ENCODE measurements at places on chromosomes 2 and 18. TPM values are rescaled to one million over a fixed set of nuclear protein-coding genes. Genes with fewer than 3 reads are reported as not detected.

GRCh38 chr2:134161170-134161547, 92.7 kb upstream of the MGAT5 start:
- peaks cover 5% of the 10 kb centered on the region for H3K36me3 ChIP-seq
- peak overlapping the region; percentile 1 for H3K27ac ChIP-seq
- H3K4me1 ChIP-seq, result peaks cover 49% of the 10 kb centered on the region
- DNase-seq, result no peak

- no peaks in the 10 kb centered on the region for H3K4me1 ChIP-seq
- no peak overlapping the region for H3K27ac ChIP-seq
- H3K27me3 ChIP-seq, result no peaks in the 10 kb centered on the region
- DNase-seq, result no peak
- no peak overlapping the region for H3K4me3 ChIP-seq
These were observed 51.2 kb upstream of the UBE2F start for GRCh38 chr2:237915576-237915975.

- DNase-seq, result no peak
- H3K4me1 ChIP-seq, result peaks cover 31% of the 10 kb centered on the region
- H3K36me3 ChIP-seq, result no peaks in the 10 kb centered on the region
- H3K27me3 ChIP-seq, result no peaks in the 10 kb centered on the region
- H3K27ac ChIP-seq, result no peak overlapping the region
These were observed 95.4 kb downstream of the PLEKHM3 start for GRCh38 chr2:207929923-207930322.

DNA sequence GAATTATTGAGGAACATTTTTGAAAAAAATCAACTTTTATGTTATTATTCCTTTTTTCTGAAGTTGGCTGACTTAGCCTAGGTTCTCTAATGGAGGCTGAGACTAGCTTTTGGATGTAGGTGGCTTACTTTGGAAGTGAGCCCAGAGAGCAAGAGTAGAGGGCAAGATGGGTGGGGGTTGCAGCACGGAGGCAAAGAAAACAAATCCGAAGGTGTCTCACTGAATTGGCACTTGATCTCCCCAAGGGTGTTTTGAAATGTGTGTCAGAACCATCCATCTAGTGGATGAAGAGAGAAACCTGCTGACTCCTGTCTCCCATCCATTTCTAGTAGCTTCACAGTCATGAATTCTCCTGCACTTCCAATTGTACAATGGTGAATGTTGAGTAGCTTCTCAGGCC, 390.7 kb downstream of the TMEM182 start:
- H3K27ac ChIP-seq, result no peak overlapping the region
- no peaks in the 10 kb centered on the region for H3K4me1 ChIP-seq
- no peak overlapping the region for H3K4me3 ChIP-seq
- H3K27me3 ChIP-seq, result no peaks in the 10 kb centered on the region
- H3K36me3 ChIP-seq, result peaks cover 7% of the 10 kb centered on the region
- no peak for DNase-seq

DNA sequence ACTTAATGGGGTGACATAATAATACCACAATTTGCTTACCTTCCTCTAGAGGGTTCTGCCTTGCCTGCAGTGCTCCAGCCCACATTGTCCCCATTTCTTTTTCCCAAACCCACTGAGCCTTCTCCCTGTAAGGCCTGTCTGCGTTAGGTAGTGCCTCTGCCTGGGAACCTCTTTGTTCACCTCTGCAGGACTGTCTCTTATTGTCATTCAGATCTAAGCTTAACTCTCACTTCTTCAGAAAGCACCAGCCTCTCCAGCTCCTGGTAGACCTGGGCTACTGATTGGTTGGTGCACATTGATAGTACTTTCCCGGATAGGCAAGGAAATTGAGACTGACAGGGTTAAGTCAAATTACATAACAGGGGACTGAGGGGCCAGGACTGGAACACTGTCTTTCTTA, 49.1 kb downstream of the CCDC85A start:
- H3K4me1 ChIP-seq, result peaks cover 23% of the 10 kb centered on the region
- H3K27me3 ChIP-seq, result no peaks in the 10 kb centered on the region
- no peaks in the 10 kb centered on the region for H3K36me3 ChIP-seq

GRCh38 chr2:158013891-158014290, 87.8 kb upstream of the UPP2 start:
- H3K4me1 ChIP-seq, result peaks cover 26% of the 10 kb centered on the region
- peaks cover 38% of the 10 kb centered on the region for H3K27me3 ChIP-seq
- no peak overlapping the region for H3K4me3 ChIP-seq
- no peak for DNase-seq
- H3K36me3 ChIP-seq, result no peaks in the 10 kb centered on the region
- no peak overlapping the region for H3K27ac ChIP-seq

- no peak overlapping the region for H3K27ac ChIP-seq
- H3K27me3 ChIP-seq, result no peaks in the 10 kb centered on the region
- DNase-seq, result no peak
- H3K4me1 ChIP-seq, result peaks cover 8% of the 10 kb centered on the region
These were observed 435.8 kb upstream of the DDX18 start for GRCh38 chr2:117378653-117379052.

- no peak overlapping the region for H3K27ac ChIP-seq
- DNase-seq, result no peak
- H3K4me1 ChIP-seq, result 0 out of 2 replicates have a peak, but pooled peaks cover 2% of the 10 kb centered on the region
- H3K27me3 ChIP-seq, result peaks cover 17% of the 10 kb centered on the region
- H3K4me3 ChIP-seq, result no peak overlapping the region
- no peaks in the 10 kb centered on the region for H3K36me3 ChIP-seq
These were observed 4.9 kb downstream of the STAT4 start for GRCh38 chr2:191145769-191146471.

DNA sequence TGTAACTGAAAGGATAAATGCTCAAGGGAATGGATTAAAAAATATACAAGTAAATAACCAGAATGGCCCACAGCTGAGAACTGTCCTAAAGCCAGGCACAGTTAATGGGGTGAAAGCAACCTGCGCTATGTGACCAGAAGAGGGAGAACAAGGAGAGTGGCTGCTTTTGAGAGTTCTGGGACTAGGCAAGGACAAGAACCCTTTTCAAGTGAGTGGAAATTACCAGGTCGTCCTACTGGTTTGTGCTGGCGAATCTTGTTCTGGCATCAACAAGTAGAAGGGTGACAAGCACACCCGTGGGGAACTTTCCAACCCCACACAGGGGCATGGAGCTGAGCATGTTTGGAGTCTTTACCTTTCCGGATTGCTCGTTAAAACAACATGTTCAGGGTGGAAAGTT, 82.8 kb downstream of the TMEM17 start:
- no peaks in the 10 kb centered on the region for H3K27me3 ChIP-seq
- no peak overlapping the region for H3K4me3 ChIP-seq
- H3K4me1 ChIP-seq, result no peaks in the 10 kb centered on the region
- peaks cover 5% of the 10 kb centered on the region for H3K36me3 ChIP-seq
- H3K27ac ChIP-seq, result no peak overlapping the region

- H3K27ac ChIP-seq, result no peak overlapping the region
- no peak for DNase-seq
- H3K4me1 ChIP-seq, result no peaks in the 10 kb centered on the region
- H3K4me3 ChIP-seq, result no peak overlapping the region
- H3K36me3 ChIP-seq, result peaks cover 31% of the 10 kb centered on the region
These were observed 29.1 kb upstream of the INO80D start for GRCh38 chr2:206115026-206115578.

SPOPL gene
- 11.4 TPM for total RNA-seq

SKOR2 gene
- 0.34 TPM for total RNA-seq

CHAC2 gene
- total RNA-seq, result 10.2 TPM

CGREF1 gene
- total RNA-seq, result 4.0 TPM

SALL3 gene
- total RNA-seq, result 83.8 TPM

NEMP2 gene
- total RNA-seq, result 6.0 TPM

Measured in WTC11 (cell line).